ENCODE measurements at places on chromosomes 6 and 20.

- no peak for DNase-seq
These were observed 7.0 kb downstream of the SYNGAP1 start for GRCh38 chr6:33426590-33427511.

GRCh38 chr6:16302721-16303552 lies 64.5 kb downstream of the GMPR start:
- no peak for DNase-seq

GRCh38 chr6:149951096-149951495 lies 9.3 kb downstream of the ULBP2 start:
- no peak for DNase-seq

DNA sequence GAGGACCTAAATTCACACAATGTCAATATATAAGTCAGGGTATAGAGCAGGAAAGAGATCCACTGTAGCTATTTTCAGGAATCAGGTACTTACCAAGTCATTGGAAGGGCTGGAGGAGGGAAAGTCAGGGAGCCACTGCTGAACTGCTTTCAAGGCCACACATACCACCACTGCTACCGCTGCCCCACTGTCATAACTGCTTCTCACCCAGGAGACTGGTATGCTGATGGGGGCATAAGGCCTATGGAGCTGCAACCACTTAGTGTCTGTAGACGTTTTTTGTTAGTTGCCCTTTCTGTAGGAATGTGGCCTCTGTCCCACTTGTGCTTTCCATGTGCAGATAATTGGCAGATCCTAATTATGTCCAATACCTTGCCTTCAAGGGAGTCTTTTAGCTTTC lies 5.4 kb downstream of the SMAP1 start:
- DNase-seq: no peak

DNA sequence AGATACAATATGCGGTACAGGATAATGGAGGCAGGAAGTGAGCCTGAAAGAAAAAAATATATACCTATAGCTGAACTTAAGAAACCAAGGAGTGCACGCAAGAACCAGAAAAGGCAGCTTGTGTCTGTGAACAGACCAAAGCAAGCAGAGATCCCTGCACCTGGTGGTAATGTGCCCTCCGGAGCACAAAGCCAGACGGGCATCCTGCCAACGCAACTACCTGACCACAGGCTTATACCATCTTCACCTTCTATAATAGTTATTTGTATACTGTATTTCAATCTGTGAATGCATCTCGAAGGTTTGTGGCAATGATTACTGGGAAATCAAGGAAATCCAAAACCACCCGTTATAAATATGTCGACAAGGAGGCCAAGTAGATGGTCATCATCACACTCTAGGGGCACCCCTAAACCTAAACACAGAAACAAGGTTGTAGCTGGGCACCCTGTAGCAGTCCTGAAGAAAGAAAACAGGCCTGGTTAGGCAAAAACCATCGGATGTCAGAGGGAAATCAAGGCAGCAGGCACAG lies 801 bp downstream of the FBXL4 start:
- DNase-seq: peak; percentile 56

- DNase-seq: no peak
These were observed 23.0 kb downstream of the PACRG start for GRCh38 chr6:162750776-162751175.

DNA sequence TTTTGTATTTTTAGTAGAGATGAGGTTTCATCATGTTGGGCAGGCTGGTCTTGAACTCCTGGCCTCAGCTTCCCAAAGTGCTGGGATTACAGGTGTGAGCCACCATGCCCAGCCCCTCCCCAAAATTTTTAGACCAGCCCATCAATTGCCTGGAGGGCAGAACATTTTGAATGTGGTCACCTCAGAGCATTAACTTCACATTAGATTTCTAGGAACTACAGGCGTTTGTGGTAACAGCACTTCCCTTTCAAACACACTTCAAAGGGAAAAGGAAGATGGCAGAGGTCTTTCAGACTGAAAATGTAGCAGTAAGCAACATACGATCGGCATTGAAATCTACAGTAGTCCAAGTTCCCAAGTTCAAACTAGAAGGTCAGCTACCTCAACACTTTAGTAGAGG lies 12.3 kb upstream of the SLA2 start:
- DNase-seq: no peak

- DNase-seq: no peak
These were observed 157.9 kb downstream of the RFX6 start for GRCh38 chr6:117034971-117035370.

DNA sequence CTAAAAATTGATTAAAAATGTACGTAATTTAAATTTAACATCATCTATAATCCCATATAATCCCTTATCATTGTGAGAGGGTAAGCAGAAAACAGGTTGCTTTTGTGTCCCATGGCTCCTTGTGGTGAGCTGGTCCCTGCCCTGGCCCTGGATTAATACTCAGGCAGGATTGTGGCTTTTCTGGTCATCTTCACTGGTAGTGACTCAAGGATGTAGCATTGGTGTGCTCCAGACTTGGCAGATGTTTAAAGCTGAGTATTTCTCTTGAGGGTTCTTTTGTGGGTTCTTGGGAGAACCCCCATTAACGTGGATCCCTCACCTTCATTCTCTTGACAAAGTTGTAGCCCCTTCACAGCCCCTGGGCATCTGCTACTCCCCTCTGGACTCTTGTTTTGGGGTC lies 39.3 kb downstream of the SNRNP48 start:
- DNase-seq: no peak

- no peak for DNase-seq
These were observed 13.1 kb downstream of the TNFAIP3 start for GRCh38 chr6:137879885-137880745.

DNA sequence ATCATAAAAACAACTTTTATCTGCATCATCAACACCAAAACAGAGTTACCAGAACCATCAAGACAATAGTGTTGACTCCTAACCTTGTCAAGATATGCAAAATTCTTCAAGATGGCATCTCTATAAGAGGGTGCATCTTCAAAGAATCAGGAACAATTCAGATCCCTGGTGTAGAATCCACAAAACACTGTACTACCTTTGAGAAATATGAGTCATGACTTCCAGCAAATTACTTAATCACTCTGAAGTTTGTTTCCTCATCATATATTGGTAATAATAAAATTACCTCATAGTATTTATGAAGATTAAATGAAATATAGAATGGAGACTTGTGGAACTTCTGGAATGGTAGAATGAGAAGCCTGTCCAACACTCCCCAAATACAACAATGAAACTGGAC lies 221.3 kb upstream of the SUPT3H start:
- no peak for DNase-seq

GRCh38 chr20:58019027-58019849 lies 209.2 kb downstream of the ANKRD60 start:
- DNase-seq: no peak

GRCh38 chr6:13413466-13413862 lies 73.9 kb downstream of the GFOD1 start:
- DNase-seq: no peak

GRCh38 chr6:79246891-79247290 lies 12.4 kb upstream of the HMGN3 start:
- DNase-seq: no peak

DNA sequence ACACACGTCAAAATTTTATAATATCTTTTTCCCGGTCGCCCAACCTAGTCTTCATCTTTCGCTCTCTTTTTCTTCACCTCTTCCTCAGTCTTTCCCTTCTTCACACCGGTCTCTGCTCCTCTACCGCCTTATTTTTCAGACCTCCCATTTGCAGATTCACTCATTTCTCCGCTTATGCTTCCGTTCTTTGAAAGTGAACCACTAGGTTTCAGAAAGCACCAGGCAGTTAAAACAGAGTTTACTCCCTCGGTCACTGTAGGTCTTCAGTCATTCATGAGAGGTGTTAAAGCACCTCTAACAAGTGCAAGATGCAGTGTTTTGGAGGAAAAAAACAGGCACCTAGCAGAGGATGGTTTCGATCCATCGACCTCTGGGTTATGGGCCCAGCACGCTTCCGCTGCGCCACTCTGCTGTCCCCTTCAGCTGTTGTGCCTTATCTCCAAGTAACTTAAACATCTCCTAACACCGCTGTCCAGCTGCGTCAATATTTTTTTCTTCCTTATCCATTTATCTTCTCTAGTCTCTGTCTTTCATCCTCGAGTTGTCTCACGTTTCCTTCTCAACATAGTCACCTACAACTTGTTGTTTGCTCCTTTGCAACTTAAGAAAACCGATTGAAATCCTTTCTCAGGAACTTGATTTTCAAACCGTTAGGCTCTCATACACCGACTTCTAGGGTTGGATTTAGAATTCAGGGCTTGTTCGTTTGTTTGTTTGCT lies 119.7 kb upstream of the ZNF184 start:
- peak; percentile 70 for DNase-seq

- no peak for DNase-seq
These were observed 33.1 kb upstream of the ASF1A start for GRCh38 chr6:118860880-118861279.

DNA sequence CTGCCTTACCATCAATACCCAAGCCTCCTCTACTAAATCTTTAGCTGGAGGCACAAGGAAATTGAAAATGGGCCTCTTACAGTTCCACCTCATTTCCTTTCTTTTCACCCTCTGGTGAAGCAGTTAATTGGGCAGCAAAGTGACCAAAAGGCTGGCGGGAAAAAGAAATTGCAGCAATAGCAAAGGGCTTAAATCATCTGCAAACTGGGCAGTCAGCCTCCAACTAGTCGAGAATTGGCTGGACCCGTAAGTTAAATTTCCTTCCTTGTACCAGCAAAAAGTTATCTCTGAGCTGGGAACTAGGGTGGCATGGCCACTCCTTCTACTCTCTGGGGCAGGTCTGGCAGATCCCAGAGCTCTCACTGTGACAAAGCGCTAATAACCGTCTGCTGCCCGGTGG lies 33.5 kb downstream of the GHRH start:
- DNase-seq: no peak

- DNase-seq: no peak
These were observed 135.7 kb downstream of the BCAS1 start for GRCh38 chr20:53934421-53935343.

GRCh38 chr6:11096109-11096508 lies 2.5 kb downstream of the SMIM13 start:
- no peak for DNase-seq

DNA sequence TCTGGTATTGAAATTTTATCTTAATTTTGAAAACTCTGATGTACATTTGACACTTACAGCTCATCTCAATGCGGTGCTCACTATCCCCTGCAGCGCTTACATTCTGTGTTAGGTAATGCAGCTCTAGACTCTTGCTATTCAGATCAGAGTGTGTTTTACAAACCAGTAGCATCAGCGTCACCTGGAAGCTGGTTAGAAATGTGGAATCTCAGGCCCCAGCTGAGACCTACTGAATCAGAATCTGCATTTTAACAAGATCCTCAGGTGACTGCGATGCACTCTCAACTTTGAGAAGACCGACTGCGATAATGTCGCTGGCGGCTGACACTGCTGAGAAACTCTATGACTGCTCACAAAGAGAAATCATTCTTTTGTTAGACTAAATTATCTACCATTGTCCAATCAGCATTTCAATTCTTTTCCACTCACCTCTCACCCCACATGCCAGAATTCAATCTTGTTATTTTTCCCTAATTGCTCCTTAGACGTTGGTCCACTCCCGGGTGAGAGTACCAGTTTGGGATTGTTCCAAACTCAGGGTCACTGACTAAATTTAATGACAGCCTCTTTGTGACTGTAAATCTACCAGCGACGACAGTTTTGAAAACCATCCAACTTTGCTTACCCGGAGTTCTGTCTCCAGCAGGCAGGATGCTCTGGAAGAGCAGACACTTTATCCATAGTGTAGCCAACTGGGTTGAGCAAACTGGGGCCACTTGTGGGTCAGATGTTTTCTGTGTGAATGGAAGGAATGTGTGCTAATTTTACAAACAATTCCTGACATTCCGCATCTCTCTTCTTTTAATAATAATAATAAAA lies 140.1 kb upstream of the BTBD3 start:
- no peak for DNase-seq

GRCh38 chr6:108165714-108166663 lies at the start of gene NR2E1:
Gene NR2E1 (plus strand): TSS chr6:108166022. CDS start chr6:108166766, 744 bp downstream.
- peak; percentile 75 for DNase-seq

DNA sequence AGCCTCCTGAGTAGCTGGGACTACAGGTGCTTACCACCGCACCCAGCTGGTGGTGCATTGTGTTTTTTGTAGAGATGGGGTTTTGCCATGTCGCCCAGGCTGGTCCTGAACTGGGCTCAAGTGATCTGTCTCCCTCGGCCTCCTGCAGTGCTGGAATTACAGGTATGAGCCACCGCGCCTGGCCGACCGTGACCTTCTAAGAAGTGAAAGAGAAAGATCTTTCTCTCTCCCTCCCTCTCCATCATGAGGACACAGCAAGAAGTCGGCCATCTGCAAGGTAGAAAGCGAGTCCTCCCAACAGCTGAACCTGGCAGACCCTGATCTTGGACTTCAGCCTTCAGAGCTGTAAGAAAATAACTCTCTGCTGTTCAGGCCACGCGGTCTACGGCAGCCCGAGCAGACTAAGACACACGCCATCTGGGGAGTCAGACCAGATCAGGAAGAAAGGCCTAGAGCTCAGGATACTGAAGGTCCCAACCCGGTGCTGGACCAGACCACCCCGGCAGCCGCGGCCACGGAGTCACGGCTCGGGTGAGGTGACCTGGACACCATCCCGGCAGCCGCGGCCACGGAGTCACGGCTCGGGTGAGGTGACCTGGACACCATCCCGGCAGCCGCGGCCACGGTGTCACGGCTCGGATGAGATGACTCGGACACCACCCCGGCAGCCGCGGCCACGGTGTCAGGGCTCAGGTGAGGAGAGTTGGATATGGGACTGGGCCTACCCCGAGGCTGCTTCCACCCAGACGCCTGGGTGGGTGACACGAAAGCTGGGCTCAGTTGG lies 9.6 kb downstream of the GMEB2 start:
- DNase-seq: no peak

DNA sequence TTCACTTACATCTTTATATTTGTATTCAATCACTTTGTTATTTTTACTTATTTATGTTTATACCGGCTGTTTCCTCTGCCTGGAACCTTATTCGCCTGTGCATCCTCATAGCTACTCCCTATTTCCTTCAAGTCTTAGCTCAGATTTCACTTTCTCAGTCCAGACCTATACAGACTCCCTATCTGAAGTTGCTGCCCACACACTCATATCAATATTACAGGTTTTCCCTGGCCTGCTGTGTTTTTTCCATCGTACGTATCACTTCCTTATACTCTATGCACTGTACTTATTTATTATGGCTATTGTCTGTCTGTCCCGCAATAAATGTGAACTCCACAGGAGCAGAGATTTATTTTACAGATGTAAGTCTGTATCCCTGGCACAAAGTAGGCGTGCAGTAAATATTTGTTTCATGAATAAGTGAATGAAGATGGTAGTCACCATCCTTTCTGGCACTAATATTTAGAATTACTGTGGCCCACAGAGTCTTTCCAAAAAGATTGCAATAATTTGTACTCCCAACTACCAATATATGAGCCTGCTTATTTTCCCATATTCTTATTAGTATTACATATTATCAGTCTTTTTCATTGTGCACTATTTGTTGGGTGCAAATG lies 64.9 kb downstream of the TNFAIP3 start:
- DNase-seq: no peak

DNA sequence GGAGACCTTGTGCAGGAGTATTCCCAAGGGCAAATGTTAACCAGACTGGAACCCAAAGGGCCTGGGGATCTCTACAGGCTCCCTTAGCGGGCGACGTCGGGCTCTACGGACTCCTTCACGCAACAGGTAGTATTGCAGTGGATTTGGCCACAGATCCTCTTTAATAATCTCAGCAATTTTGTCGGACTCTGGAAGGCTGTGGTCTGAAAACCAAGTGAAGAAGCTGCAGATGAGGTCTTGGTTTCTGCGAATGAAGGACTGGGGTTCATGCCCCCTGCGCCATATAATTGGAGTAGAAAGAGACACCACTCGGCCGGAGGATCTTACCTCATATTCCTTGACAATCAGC lies 1.3 kb downstream of the TSPYL1 start:
- no peak for DNase-seq

Measured in NCI-H2171 treated with DMSO at 0.1 percent for 48 hours (cell line).